ENCODE measurements at places on chromosomes 1 and 21. TPM values are rescaled to one million over a fixed set of nuclear protein-coding genes. Genes with fewer than 3 reads are reported as not detected.

GRCh38 chr21:42389449-42389835 lies 6.4 kb downstream of the TMPRSS3 start:
- ATAC-seq: no peak

- ATAC-seq: peak; percentile 86
Measured at GRCh38 chr1:117014209-117014608, 12.6 kb downstream of the CD101 start.

DNA sequence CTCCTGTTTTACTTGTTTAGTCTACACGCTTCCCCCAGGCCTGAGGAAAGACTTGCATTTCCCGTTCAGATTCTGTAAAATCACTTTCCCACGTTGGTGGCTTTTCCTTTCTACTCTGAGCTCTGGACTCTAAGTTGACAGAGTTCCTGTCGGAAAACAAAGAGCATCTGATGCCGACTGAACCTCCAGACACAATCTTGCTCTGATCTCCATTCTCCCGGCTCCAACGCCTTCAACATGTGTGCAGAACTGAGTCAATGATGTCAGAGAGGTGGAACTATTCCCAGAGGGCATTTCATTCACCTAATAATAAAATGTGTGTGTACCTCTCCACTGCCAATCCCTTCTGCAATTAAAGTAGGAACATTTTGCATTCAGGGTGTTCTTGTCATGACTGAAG lies 147.7 kb downstream of the MIS18A start:
- ATAC-seq: no peak

GRCh38 chr1:60899464-60899863 lies 182.9 kb upstream of the NFIA start:
- ATAC-seq: no peak

DNA sequence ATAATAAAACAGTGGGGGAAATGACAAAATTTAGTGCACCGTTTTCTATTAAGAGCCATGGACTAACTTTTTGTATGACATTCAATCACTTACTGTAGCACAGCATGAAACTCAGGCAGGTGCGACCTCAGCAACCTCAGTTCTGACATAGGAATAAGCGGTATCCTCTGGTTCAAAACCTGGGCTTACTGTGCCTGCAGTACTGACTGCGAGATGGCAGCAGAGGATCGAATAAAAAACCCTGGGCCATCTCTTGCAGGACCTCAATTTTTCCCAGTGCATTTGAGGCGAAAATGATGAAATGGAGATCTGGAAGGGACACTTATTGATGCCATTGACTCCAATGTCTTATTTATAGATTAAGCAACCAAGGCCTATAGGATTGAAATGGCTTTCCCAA lies 214.7 kb downstream of the ADGRL2 start:
- no peak for ATAC-seq

DNA sequence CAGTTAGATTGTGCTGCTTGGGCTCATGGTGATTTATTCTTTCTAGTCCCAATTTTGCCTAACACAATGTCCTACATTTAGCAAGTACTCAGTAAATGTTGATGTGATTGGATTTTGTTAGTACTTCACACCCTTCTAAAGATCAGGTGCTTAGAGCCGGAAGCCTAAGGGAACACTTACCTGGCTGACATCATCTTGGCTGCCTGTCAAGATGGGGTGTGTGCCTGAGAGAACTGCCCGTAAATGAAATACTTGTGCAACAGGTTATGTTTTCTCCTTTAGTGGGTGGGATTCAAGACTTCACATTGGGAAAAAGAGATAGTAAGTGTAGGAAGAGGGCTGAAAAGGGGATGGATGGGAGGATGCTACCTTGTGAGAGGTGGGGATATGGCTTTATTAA lies 75.5 kb upstream of the MACF1 start:
- no peak for ATAC-seq

- ATAC-seq: no peak
Measured at GRCh38 chr21:44625756-44626155, 1.1 kb upstream of the KRTAP10-9 start.

GRCh38 chr1:61227857-61228550 lies 145.6 kb downstream of the NFIA start:
- ATAC-seq: no peak

DNA sequence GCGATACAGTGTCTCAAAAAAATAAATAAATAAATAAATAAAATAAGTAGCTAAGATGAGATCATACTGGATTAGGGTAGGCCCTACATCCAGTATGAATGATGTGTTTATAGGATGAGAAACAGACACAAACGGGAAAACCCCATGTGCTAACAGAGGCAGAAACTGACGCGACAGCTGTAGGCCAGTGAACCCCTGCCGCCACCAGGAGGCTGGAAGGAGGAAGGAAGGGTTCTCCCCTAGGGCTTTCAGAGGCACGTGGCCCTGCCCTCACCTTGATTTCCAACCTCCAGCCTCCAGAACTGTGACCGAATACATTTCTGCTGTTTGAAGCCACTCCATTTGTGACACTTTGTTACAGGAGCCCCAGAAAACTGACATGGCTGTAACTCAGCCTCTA lies 38.5 kb downstream of the CHD5 start:
- peak; percentile 82 for ATAC-seq

FOXD2 gene
- 0.19 TPM for total RNA-seq

GALE gene
- total RNA-seq: 57.1 TPM

ROR1 gene
- 0.09 TPM for total RNA-seq

SLC30A1 gene
- 0.29 TPM for total RNA-seq

LCE1C gene
- total RNA-seq: not detected

Measured in activated T-helper 17 cell treated with anti-CD3 and anti-CD28 coated beads, Interleukin-2, amount 50 U/mL, for 72 hours (primary cell).